Hematopoietic multipotent progenitor cell treated with erythropoietin and hydrocortisone succinate and interleukin-3 and kit ligand, for 4 days (in vitro differentiated cells): ENCODE measurements at places on chromosomes 6 and 20.

DNA sequence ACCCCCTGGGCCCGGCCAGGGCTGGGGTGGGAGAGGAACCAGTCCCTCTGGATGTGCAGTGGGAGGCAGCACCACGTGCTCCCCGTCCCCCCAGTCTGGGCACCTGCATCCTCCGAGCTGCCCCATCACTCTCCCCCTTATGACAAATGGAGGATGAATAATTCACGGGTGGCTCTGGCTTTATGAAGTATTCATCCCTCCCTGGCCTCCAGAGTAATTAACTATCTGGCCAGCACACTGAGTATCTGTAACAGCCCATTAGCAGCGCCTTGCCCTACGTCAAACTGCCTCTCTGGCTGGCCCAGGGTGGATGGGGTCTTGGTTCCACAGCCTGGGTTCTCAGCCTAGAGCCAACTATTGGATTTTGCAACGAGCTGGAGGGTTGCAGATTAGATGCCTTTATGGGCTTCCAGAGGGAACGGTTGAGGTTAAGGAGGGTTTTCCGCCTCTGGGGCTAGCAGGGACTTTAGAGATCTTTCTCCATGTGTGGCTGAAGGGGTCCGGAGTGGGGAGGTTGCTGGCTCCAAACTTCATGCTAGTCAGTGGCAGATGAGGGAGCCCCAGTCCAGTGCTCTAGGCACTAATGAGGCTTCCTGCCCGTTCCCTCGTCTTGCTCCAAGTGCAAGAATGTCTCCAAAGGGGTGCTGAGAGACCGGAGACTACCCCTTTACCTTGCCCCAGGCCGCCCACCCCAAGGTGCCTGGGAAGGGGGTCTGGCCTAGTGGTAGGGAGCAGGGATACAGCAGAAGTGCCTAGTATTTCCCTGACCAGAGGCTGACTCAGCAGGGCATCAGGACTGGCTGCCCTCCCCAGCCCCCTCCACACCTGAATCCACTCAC lies 53.5 kb upstream of the MLN start:
- peak; percentile 29 for DNase-seq

- no peak for DNase-seq
Measured at GRCh38 chr6:45477278-45477677, 99.5 kb upstream of the SUPT3H start.

GRCh38 chr6:153588330-153588729 lies 450.7 kb upstream of the OPRM1 start:
- DNase-seq: no peak

DNA sequence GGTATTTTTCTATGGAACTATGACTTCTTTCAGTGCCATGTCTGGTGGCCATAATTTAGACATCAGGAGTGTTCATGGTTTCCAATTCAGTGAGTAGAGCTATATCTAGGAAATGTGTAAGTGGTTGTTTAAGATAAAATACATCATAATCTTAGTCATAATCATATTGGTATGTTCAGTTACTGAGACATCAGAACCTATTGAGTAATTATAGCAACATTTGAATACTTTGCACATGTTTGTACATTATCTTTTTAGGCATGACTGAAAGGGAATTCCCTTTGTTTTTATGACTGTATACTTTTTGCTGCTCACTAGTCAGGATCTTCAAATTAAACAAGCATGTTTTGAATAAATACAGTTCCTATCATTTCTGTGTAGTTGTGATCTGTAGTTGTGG lies 64.0 kb downstream of the STXBP5 start:
- no peak for DNase-seq

DNA sequence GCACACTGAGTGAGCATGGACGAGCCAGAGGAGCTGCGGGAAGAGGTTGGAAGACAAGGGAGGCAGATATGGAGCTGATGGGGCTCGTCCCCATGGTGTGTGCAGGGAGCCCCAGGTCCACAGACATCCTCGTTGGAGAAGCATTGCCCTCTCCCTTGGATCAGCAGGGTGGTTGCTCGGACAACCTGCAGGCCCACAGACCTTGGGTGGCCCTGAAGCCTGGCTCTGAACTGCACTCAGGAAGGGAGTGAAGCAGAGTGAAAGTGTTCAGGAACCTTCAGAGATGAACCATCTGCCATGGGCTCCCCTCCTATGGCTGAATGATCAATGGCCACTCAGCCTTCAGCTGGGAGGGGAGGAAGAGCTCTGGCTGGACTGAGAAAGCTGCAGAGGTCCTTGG lies 43.3 kb upstream of the LRFN2 start:
- DNase-seq: no peak

- DNase-seq: no peak
Measured at GRCh38 chr6:3252861-3253596, 5.7 kb upstream of the PSMG4 start.
